ENCODE measurements at places on chromosomes 2 and 18. TPM values are rescaled to one million over a fixed set of nuclear protein-coding genes. Genes with fewer than 3 reads are reported as not detected.

DNA sequence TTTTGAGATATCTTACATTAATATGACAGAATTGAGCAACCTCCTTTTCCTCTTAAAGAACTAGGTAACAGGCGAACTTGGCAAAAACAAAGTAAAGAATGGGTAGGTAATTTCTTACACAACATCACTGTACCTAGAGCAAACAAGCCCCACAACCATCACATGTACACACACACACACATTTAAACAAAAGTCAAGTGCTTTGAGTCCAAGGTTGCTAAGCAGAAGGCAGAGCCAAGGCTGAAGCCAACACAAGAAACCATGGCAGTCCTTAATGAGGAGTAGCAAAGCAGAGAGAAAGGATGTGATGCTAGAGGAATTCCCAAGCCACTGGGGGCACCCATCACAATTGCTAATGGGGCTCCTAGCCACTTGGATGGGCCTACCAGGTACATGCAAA lies 164.1 kb downstream of the PAX3 start:
- no peak for DNase-seq

Gene CCDC88A
- 107 TPM for polyA plus RNA-seq

Gene NYAP2
- 0.04 TPM for polyA plus RNA-seq

- DNase-seq, result no peak
Observed at GRCh38 chr2:12641441-12641840, 75.3 kb upstream of the TRIB2 start.

- DNase-seq, result no peak
Observed at GRCh38 chr18:13892098-13892497, 23.2 kb downstream of the MC2R start.

Gene SERPINB2
- not detected for polyA plus RNA-seq

Gene PFN4
- 3.9 TPM for polyA plus RNA-seq

DNA sequence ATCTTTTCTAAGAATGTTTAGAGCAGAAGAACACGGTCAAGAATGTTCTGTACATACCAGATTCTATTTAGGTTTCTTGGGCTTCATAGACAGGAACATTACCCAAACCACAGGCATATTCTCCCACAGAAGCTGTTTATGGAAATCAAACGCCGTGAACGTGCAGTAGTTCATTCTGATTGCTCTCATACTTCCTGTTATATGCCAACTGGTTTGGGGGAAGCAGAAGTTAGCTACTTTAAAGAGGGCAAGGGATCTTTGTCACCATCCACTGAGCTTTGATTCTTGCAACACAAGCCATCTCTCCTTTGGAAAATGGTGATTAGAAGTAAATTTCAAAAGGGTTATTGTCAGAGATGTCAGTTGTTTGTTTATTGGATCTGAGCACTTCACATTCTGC lies 182.2 kb upstream of the NRP2 start:
- DNase-seq, result no peak

Gene LIMS4
- 4.5 TPM for polyA plus RNA-seq

Gene TCF23
- 0.08 TPM for polyA plus RNA-seq

- no peak for DNase-seq
Observed at GRCh38 chr2:11256166-11256565, 88.3 kb downstream of the ROCK2 start.

- DNase-seq, result no peak
Observed at GRCh38 chr2:71930049-71930681, 217.5 kb downstream of the CYP26B1 start.

- DNase-seq, result no peak
Observed at GRCh38 chr2:146324951-146325350, 1519.9 kb upstream of the ACVR2A start.

Gene ERBB4
- polyA plus RNA-seq, result 1.4 TPM
